ENCODE measurements at places on chromosomes 13 and 19.

- no peak for DNase-seq
Measured at GRCh38 chr19:33299051-33299688, 3.2 kb downstream of the CEBPA start.

DNA sequence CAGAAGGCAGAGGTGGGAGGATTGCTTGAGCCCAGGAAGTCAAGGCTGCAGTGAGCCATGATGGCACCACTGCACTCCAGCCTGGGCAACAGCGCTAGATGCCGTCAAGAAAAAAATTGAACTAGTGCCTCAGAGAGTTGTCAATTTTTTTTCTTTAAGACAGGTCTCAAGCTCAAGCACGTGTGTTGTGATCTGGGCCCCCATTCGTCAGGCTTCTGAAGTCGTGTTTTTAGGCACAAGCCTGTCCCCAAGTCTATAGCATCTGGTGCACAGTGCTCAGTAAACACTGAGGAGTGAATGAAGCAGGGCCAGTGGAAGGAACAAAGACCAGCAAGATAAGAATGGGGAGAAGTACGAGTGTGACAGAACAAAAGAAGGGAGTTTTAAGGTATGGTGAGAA lies 23.7 kb upstream of the LAMP1 start:
- DNase-seq: no peak

DNA sequence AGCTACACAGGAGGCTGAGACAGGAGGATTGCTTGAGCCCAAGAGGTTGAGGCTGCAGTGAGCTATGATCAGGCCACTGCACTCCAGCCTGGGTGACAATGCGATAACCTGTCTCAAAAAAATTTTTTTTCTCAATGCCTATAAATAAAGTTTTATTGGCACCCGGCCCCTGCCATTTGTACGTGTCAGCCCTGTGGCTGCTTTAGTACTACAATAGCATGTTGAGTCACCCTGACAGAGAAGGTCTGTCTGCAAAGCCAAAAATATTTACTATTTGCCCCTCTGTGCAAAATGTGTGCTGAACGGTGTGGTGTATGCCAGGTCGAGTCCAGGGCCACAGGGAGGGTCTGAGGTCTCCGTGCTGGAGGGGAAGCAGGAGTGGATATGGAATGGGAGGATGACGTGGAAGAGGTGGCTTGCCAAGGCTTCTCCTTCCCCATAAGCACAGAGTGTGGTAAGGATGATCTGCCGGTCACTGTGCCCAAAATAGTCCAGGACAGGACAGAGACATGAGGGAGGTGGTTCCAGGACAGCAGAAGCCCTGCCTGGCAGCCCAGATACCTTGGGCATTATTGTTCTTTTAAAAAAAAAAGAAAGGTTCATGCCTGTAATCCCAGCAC lies 10.0 kb downstream of the NMRK2 start:
- no peak for DNase-seq

- no peak for DNase-seq
Measured at GRCh38 chr19:18477974-18478373, 40.0 kb upstream of the ISYNA1 start.

GRCh38 chr19:49691243-49692146 lies 579 bp downstream of the CPT1C start:
- peak; percentile 46 for DNase-seq

- no peak for DNase-seq
Measured at GRCh38 chr13:79782541-79783205, 301.7 kb downstream of the NDFIP2 start.

GRCh38 chr13:33179463-33179862 lies 106.1 kb downstream of the STARD13 start:
- no peak for DNase-seq

GRCh38 chr13:43758834-43759233 lies 27.9 kb downstream of the ENOX1 start:
- no peak for DNase-seq

GRCh38 chr13:94886191-94886590 lies 173.8 kb upstream of the SOX21 start:
- DNase-seq: no peak

- no peak for DNase-seq
Measured at GRCh38 chr19:52226652-52227051, 36.8 kb downstream of the PPP2R1A start.

GRCh38 chr13:104466016-104466415 lies 1399.8 kb upstream of the SLC10A2 start:
- no peak for DNase-seq

DNA sequence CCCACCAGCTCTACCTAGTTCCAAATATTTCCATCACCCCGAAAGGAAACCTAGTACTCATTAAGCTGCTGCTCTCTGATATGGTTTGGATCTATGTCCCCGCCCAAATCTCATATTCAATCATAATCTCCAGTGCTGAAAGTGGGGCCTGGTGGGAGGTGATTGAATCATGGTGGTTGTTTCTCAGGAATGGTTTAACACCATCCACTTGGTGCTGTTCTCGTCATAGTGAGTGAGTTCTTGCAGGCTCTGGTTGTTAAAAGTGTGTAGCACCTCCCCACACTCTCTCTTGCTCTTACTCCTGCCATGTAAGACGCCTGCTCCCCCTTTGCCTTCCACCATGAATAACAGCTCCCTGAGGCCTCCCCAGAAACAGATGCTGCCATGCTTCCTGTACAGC lies 43.4 kb upstream of the MED4 start:
- DNase-seq: no peak

GRCh38 chr13:33633701-33634545 lies 184.0 kb upstream of the RFC3 start:
- DNase-seq: no peak

DNA sequence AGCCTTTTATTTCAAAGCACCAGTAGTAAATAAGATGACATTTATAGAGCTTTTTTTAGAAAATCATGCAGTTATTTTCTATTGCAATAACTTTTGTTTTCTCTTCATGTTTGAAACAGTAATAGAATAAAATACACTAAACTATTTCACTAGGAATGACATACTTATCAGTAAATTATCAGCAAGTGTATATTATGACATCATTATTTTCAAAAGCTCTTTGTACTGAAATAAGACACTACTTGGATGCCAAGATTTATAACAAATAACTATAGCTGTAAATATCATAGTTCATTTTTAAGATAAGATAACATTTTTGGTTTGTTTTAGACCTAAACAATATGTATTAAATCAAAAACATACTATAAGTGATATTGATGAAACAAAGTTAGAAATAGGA lies 56.8 kb downstream of the STOML3 start:
- no peak for DNase-seq

DNA sequence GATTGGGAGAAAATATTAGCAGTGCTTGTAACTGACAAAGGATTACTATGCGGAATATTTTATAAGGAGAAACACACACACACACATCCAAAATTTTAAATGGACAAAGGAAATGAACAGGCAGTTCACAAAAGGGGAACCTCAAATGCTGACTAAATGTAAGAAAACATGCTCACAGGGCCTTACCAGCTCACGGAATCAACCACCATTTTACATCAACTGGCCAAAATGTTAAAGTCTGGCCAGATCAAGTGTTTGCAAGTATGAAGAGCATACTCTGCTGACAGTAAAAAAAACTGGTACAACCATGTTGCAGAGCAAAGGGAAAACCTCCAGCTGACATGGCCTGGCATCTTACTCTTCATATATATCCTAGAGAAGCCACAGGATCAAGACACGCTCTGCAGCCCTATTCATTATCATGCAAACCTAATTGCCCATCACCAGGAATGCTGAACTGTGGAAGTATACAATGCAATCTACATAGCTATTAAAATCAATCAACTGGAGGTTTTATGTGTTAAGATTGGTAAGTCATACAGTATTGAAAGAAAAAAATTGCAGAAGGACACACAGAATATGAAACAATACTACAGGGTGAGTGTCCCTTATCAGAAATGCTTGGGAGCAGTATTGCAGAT lies 124.4 kb downstream of the RNF17 start:
- DNase-seq: no peak

- no peak for DNase-seq
Measured at GRCh38 chr19:41089959-41090358, 1.7 kb downstream of the CYP2A13 start.

Measured in activated naive CD8-positive, alpha-beta T cell treated with anti-CD3 and anti-CD28 coated beads, Interleukin-2, amount 50 U/mL, for 24 hours (primary cell).